ENCODE measurements at places on chromosomes 7 and 10.
A peak's percentile ranks its signal among the peaks of the same experiment; 100 is the strongest.

- no peak for DNase-seq
These were observed 78.3 kb downstream of the SLC25A40 start for GRCh38 chr7:87797798-87798403.

DNA sequence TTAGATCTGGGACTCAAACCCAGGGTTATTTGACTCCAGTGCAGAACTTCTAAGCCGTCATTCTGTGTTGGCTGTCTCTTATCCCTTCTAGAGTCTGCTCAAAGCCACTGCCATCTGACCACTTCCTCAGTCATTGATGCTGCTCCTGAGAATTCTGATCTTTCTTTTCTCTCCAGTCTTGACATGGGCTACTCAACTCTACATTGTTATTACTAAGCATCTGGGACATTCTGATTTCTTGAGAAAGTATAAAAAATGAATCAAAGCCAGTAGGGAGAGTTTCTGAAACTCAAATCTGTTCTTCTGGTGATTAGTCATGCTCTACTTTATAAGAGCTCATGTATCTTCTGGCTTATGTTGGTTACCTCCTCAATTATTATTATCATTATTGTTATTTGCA is 48.7 kb downstream of the ANK3 start:
- no peak for DNase-seq

- no peak for DNase-seq
These were observed 64.6 kb downstream of the WDFY4 start for GRCh38 chr10:48749254-48749787.

GRCh38 chr10:62794306-62794705 is 10.2 kb upstream of the ADO start:
- no peak for DNase-seq

GRCh38 chr7:37765872-37766525 is 82.4 kb upstream of the NME8 start:
- no peak for DNase-seq

DNA sequence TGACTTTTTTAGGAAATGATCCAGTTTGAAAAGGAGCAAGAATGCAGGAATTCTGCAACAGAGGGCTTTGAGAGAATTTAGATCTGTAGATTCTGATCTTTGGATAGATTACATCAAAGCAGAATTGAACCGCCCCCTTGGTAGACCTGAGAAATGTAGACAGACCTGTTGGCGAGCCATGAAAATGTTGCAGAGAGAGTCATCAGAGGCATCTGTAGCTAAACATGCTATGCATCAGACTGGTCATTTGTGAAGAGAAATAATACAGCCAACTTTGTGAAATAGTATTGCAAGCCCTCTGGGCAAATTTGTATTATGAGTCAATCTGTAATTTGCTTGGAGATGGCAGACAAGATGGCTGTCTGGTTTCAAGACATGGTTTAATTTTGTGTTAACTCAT is 4.3 kb upstream of the C1GALT1 start:
- DNase-seq = no peak

GRCh38 chr7:28955356-28955717 is 2.8 kb downstream of the TRIL start:
- no peak for DNase-seq

GRCh38 chr7:141042222-141043193 is 27.8 kb upstream of the MRPS33 start:
- DNase-seq = no peak

DNA sequence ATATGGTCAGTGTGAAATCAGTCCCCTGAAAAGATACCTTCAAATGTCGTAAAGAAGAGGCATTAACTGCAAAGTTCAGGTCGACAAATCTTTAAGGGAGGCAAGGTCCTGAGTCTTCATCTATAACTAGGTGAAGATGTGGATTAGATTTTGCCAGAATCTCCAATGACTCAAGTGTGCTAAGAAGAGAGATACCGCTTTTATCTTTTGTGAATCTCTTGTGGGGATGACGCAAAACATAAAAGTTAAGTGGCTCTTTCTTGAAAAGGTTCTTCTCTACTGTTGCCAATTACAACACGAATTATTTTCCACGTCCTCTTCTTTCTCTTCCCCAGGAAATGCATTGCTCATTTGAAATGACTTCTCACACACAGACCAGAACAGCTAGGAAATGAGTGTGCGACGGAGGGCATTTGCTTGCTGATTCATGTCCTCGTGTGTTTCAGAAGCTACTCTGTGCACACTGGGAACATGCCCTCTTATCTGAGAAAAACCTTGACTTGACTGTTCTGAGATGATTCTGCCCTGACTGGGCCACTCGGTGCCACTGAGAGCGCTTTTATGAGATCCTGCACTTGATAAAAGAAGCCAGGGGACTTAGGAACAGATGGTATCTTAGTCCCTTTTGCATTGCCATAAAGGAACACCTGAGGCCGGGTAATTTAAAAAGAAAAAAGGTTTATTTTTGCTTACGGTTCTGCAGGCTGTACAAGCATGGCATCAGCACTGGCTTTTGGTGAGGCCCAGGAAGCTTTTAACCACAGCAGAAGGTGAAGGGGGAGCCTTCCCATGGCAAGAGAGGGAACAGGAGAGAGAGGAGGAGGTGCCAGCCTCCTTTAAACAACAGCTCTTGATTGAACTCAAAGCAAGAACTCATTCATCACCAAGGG is 169.5 kb upstream of the PFKP start:
- no peak for DNase-seq

- DNase-seq = no peak
These were observed 64.8 kb downstream of the CD36 start for GRCh38 chr7:80703272-80703671.

GRCh38 chr7:24885716-24886115 is 94.3 kb downstream of the OSBPL3 start:
- no peak for DNase-seq

GRCh38 chr7:99614495-99614894 is 2.3 kb upstream of the ZSCAN25 start:
- no peak for DNase-seq

DNA sequence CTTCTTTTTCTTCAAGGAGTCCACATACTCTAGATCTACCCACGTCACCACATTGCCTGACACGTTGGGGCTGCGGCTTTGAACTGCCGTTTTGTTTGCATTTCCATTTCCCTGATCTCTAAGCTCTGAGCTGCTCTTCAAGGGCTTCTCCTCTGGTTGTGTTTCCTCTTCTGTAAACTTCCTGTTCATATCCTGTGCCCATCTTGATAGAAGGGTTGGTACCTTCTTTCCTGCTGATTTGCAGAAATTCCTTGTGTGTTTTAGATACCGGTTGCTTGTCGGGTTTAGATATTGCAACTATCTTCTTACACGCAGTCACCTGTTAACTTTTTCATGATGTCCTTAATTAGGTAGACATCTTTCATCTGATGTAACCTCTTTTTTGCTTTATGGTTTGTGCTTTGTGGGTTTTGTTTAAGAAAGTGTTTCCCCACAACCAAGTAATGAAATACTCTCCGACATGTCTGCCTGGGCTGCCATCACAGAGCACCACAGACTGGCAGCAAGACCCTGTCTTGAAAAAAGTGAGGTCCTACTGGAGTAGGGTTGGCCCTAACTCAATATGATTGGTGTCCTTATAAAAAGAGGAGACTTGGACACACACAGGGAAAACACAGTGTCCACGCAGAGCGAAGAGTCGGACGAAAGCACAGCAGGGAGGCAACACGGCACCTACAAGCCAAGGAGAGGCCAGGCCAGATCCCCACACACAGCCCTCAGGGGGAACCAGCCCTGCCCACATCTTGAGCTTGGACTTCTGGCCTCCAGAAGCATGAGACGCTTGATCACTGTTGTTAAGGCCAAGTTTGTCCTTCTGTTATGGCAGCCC is 99.1 kb upstream of the PDGFA start:
- peak; percentile 48 for DNase-seq

- no peak for DNase-seq
These were observed 58.0 kb upstream of the STRIP2 start for GRCh38 chr7:129376076-129376777.

- DNase-seq = no peak
These were observed 12.4 kb downstream of the BUB3 start for GRCh38 chr10:123166618-123167017.

DNA sequence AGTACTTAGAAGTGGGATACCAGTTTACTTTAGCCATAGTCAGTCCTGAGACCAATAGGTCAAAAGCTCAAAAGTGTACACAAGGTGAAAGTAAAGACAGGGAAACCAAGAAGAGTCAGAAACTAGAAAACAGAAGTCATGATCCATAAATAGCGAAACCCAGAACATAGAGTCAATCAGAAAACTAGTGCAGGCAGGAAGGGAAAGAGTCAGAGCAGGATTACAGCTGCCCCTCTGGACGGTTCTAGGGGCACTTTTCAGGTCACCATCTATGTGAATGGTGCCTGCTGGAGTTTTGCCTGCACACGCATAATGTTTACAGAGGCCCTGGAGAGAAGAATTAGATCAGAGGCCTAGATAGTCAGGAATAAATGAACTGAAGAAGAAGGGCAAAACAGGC is 22.4 kb upstream of the DMTF1 start:
- no peak for DNase-seq

DNA sequence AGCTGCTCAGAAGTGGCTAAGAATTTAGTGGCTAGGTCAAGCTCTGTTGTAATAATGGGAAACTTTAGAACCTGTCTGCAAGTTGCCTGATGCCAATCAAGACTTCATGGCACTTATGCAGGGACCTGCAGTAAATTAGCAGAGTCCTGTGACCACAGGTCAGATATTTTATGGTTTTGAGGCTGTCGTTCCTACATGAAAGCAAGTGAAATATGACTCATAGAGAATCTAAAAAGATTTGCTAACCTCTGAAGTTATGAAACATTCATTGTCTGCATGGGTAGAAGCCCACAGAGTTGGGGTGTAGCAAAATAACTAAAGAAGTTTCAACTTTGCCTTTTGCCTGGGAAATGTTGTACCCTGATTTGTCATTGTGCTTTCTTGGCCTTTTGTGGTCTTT is 32.3 kb downstream of the SLC39A12 start:
- DNase-seq = no peak

- no peak for DNase-seq
These were observed 48.3 kb downstream of the NOD1 start for GRCh38 chr7:30430276-30430675.

DNA sequence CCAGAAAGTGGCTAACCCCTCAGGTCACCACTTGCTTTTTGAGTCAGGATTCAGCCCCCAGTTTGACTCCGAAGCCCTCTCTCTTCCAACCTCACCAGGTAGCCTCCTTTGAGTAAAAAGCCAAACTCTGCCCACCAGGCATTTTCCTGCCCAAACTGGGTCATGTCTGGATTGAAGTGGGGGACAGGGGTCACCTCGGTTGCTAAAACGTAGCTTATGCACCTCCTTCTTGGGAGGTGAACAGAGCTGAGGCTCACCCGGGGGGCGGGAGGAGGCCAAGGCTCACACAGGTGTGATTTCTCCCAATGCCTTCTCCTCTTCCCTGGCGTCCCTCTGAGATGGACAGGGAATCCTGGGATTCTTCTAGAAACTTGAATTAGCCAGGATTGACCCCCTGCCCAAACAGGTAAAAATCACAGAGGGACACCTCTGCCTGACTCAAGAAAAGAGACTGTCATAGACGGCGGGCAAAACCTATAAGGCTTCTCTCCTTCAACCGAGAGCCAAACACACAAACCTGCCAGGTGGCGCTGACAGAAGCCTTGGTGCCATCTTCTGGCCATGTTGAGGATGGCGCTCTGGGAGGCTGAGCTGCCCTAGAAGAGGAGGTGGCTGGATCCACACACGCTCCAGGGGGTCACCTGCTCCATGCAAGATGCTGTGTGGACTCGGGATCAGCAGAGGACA is 51.6 kb downstream of the PRLHR start:
- DNase-seq = no peak

DNA sequence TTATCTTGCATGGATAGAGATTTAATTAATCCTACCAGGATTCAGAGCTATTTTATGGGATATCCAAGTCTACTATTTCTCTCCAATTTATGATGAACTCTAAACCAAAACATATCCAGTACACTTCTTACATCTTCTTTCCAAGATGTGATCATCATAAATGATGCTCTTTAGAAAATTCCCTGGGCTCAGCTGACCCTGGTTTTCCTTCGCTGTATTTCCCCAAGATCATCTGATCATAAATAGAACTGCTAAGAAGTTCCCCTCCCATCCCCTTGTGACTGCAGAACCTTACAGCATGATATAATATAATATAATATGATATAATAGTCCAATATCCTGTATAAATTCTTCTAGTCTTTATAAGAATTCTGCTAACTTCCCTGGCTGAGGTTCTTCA is 114.6 kb upstream of the LYZL2 start:
- DNase-seq = no peak

DNA sequence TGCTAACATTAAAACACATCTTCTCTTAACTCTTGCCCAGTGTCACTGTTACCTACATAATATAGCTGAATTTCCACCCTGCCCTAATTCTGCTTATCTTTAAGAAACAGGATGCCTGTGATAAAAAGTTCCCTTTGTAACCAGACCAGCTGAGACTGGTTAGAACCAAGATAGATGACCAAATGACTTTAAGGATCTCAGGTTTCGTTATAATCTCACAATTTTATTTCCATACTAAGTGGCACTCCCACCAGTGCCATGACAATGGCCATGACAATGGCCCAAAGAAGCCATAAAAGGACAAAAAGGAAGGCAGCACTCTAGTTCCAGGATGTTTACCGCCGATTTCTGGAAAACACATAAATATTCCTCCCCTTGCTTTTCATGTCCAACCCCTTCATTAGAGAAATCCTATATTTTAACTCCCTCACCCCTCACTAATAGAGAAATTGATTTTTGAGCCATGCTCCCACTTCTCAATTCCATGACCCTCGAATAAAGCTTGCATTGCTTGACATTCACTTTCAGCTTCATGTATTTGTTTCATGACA is 126.1 kb downstream of the ELAPOR2 start:
- DNase-seq = no peak

DNA sequence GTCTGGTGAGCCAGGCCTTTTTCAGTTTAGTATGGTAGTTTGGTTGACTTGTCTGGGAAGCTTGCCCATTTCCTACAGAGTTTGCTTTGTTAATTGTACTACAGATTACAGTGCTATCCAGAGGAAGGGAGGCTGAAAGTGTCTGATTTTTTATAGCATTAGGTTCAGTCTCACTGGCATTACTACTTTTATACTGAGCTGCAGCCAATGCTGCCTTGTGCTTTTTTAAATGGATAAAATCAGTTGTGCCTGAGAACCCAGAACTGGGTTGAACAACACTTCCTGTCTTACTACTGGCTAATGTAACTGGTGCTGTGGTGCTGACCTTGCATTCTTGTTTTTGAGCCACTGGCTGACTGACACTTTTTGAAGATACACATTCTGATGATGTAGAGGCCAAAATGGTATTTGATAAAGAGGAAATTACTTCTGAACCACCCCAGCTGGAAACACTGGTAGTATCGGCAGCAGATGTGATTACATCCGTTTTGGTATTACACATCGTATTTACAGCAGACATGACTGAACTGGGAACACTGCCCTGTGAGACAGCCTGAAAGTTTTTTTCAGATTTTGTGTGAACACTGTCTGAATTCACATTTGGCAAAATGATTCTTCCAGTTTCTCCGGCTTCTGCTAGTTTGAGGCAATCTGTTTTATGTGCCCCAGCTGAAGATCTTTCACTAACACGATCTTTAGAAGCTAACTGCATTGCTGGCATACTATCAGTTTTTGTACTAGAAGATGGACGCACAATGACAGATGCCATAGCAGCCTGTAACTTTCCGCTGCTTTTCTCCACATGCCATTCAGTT is 74.1 kb downstream of the NRBF2 start:
- no peak for DNase-seq

Measured in stimulated activated CD8-positive, alpha-beta memory T cell treated with anti-CD3 and anti-CD28 coated beads, Interleukin-7, amount 100 ng/mL, for 1 hour (primary cell).